ENCODE measurements at places on chromosomes 2 and 18.

- DNase-seq, result no peak
These were observed 269.7 kb upstream of the DCC start for GRCh38 chr18:52070291-52070756.

GRCh38 chr2:196183172-196183473, 11.7 kb upstream of the STK17B start:
- DNase-seq, result no peak

DNA sequence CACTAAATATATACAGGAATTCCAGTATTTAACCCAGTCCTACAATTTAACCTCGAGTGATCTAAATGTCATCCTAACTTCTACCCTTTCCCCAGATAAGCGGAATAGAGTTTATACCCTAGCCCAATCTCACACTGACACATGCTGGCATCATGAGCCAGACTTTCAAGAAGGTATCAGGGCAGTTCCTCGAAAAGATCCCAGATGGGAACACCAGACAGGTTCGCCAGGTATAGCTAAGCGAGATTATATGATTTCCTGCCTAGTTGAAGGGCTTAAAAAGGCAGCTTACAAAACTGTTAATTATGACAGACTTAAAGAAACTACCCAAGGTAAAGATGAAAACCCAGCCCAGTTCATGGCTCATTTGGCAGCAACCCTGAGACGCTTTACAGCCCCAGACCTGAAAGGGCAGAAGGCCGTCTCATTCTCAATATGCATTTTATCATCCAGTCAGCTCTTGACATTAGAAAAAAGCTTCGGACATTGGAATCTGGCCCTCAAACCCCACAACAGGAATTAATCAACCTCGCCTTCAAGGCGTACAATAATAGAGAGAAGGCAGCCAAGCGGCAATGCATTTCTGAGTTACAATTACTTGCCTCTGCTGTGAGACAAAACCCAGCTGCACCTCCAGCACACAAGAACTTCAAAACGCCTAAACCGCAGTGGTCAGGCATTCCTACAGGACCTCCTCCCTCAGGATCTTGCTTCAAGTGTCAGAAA, 668.2 kb upstream of the PKDCC start:
- no peak for DNase-seq

GRCh38 chr18:74539289-74539688, 5.0 kb downstream of the CNDP1 start:
- no peak for DNase-seq

All from stimulated activated CD8-positive, alpha-beta memory T cell treated with anti-CD3 and anti-CD28 coated beads, Interleukin-7, amount 100 ng/mL, for 1 hour (primary cell).